ENCODE measurements at places on chromosomes 3 and 15.

GRCh38 chr3:144463911-144464310 lies 492.3 kb downstream of the DIPK2A start:
- no peak for DNase-seq

DNA sequence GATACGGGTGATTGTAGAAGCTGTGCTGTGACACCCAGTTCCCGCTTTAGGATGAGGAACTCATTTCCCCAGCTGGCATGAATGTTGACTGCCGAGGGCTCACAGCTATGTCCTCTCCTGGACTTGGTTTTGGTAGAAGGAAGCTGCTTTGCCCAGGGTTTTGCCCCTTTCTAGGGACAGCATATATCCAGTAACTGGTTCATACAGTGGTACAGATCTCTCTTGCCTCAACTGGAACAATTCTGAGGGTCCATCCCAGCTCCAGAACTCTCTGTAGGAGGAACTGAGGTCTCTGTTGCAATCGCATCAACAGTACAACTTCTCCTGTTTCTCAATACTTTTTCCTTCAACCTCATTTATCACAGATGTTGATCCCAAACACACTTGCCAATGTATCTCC lies 54.5 kb upstream of the FNDC3B start:
- no peak for DNase-seq

DNA sequence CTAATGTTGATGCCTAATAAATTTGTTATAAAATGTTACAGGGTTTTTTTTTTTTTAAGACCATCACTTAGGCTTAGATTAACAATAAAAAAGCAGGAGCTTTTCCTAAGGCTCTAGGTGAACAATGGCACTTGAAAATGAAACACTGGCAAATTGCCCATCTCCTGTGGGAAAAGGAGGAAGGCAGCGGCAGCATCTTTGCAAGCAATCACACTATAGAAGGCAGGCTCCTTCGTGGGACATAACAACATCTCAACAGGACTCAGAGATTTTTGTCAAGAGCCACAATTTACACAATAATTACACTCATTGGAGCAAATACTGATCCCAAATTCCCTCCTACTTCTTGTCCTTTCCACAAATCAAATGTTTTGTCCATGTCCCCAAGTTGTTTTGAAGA lies 646.7 kb downstream of the ROBO2 start:
- no peak for DNase-seq

DNA sequence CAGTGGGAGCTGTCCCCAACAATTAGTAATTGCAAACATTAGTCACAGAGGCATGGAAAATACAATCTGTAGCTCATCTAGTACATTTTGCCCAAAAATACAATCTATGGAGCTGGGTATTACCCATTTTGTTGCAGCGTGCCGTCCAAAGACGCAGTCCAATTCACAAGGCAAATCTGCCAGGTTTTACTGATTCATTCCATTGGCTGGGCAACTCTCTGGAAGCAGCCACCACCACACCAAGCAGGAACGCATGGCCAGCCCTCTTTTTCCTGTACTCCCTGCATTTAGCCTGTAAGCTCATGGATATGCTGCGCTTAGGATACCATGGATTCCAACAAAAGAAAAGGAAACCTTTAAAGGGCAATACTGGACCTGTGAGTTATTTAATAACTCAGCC lies 60.5 kb upstream of the ARRDC4 start:
- no peak for DNase-seq

DNA sequence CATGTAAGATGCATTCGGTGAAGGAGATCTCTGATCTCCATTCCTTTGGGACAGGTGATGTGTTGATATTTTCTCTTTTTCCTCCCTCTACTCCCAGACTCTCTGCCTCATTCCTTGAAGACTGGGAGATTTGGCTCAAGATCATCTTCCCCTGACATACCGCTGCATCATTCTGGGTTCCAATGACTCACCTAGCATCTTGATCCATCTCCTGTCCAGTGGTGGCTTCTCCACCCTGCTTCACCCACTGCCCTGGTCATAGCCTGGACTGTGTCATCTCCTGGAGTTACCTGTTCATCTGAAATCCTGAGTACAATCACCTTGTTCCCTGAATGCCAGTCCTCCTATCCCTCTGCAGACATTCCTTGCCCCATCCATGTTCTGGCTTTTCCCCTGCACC lies 57.4 kb upstream of the TRAK1 start:
- no peak for DNase-seq

- DNase-seq: no peak
Observed at GRCh38 chr3:29324180-29324651, 43.3 kb downstream of the RBMS3 start.

- DNase-seq: no peak
Observed at GRCh38 chr3:121096953-121097352, 188.9 kb downstream of the STXBP5L start.

- no peak for DNase-seq
Observed at GRCh38 chr3:182797876-182798275, 4.6 kb downstream of the ATP11B start.

DNA sequence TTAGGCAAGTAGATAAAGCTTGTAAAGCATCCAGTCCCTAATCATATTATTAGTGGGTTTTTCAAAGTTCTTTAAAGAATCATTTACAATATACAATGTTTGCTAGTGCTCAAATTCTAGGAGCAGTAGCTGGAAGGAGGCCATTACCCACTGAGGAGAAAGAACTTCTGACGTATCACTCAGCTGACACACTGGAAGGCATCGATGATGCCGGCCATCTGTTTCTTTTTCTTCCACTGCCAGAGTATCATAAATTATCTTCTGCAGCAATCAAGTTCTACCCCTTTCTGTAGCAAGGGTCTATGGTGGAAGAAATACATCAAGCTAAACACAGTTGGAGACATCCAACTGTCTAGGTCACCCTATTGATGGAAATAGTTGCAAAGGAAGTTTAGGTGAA lies 243.2 kb upstream of the LRRN1 start:
- DNase-seq: no peak

GRCh38 chr3:69691860-69692259 lies 47.4 kb upstream of the MITF start:
- no peak for DNase-seq

- DNase-seq: no peak
Observed at GRCh38 chr3:149701977-149702350, 44.1 kb upstream of the WWTR1 start.

- DNase-seq: no peak
Observed at GRCh38 chr3:11346416-11346815, 74.2 kb downstream of the ATG7 start.

GRCh38 chr3:134896696-134897095 lies 101.6 kb downstream of the EPHB1 start:
- DNase-seq: no peak

- no peak for DNase-seq
Observed at GRCh38 chr3:165768680-165769079, 68.5 kb downstream of the BCHE start.

DNA sequence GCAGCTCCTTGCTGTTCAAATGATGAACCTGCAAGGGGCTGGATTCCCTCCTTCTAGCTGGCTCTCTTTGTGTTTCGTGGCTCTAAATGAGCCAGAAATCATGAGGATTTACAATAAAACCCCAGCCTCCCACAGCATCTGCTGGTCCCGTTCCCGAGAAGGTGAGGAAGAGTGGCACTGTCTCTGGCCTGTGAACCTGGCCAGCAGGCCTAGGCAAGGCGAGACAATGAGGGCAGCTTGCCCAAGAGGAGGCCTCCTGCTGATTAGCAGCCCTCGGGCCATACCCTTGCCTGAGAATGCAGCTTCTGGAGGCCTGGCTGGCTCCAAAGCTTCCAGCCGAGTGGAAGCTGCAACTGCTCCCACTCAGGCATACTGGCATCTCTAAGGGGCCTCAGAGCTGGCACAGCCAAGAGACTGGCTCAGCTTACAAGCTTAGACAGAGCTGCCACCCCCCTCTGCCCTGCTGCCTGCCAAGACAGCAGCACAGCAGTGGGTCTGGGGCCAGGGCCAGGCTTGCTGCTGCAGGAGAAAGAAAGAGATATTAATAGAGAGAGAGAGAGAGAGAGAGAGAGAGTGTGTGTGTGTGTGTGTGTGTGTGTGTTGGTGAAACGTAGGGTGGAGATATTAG lies 76.5 kb downstream of the HMG20A start:
- no peak for DNase-seq

GRCh38 chr3:141065841-141066805 lies 15.0 kb downstream of the SPSB4 start:
- no peak for DNase-seq

GRCh38 chr3:59981377-59981776 lies 931.6 kb upstream of the CFAP20DC start:
- DNase-seq: no peak

GRCh38 chr15:70539912-70540530 lies 223.3 kb downstream of the UACA start:
- DNase-seq: no peak

GRCh38 chr15:85755942-85756341 lies 38.8 kb downstream of the KLHL25 start:
- DNase-seq: no peak

DNA sequence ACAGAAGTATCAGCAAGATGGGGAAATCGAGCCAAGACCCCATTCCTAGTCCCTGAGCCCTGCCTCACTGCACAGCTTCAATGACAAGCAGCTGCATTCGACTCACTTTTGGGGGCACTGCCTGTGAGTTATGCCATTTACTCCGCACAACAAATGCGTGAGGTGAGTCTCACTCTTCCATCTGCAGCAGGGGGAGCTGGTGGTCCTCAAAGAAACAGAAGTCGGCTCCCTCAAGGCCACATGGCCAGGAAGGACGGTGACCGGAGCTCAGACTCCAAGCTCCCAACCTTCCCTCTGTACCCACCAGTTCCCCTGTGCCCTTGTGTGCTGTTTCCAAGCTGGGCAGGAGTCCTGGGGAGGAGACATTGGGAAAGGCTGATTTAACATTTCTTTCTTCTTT lies 127.7 kb upstream of the IQSEC1 start:
- DNase-seq: no peak

DNA sequence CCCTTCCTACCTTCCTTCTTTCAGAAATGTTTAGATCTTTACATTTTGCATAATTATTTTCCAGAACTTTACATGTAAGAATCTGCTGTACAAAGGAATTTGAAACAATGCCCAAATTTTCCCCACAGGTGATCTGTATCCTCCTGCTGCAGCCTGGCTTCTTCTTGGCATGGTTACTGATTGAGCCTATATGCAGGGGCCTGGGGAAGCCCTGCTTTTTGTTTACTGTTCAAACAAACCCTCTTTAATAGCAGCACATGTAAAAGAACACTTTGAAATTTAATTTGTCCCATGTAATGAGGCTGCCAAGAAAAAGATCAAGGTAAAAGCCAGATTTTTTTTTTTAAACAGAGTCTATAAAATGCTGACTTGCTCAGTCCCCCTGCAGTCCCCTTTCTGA lies 432.2 kb downstream of the TUSC7 start:
- DNase-seq: no peak

DNA sequence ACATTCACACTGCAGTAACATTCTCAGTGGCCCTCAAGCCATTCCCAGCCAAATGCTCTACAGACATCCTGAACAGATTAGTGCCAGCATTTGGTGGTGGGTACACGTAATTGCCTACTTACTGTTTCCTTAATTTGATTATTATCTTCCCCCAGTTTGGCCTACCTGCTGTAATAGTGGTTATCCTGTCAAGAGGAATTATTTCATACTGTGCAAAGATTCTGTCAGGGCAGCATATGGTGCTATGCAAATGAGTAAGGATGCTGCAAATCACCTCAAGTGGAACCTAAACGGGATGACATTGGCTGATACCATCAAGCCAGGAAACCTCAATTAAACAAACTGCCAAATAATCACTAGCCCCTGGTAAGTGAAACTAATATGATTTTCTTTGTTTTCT lies 88.7 kb downstream of the SEMA6D start:
- DNase-seq: no peak

DNA sequence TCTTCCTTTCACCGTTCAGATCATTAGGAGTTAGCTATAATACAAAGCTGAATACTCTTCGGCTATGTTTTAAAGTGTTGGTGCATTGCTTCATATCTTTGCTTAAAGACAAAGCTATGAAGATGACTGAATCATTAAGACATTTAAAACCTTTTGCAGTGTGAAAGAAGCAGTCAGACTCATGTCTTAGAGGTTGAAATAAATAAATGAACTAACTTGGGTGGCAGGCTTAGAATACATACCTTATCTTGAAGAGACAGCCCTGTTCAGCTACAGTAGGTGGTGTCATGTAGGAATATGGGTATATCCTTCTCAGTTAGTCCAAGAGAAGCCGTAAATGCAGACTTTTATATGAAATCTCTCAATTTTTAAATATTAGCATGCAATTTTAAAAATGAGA lies 63.4 kb downstream of the OPA1 start:
- no peak for DNase-seq

DNA sequence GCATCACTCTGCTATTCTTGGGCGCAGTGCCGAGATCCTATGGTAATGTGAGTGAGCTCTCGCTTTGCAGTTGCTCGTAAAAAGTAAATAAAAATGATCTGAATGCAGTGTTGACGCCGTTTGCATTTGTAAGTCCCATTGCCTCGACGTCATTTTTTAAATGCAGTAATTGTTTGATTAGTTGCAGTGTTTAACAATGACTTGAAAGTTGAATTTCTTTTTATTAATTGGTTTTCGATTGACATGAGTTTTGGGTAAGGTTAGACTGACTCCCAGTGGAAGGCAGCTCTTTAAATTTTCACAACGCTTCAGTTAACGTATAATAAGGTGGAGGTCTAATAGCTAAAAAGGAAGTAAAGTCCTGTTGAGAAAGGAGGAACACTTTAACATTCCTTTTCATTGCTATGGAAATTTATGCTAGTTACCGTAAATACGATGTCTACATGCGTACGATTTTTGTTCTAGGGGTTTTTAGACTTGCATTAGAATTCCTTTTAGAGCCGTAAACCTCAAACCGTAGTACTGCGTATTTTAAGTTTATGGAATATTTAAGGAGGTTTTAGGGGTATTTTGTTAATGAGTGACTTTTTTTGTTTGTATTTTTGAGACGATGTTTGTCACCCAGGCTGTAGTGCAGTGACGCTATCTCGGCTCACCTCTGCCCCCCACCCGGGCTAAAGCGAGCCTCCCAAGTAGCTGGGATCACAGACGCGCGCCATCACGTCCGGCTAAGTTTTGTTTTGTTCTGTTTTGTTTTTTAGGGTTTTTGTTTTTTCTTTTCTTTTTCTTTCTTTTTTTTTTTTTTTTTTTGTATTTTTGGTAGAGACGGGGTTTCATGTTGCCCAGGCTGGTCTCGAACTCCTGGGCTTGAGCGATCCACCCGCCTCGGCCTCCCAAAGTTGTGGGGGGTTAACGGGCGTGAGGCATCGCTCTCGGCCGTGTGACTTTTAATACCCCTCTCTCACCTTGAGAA lies 1.4 kb downstream of the MORF4L1 start:
- peak; percentile 16 for DNase-seq

DNA sequence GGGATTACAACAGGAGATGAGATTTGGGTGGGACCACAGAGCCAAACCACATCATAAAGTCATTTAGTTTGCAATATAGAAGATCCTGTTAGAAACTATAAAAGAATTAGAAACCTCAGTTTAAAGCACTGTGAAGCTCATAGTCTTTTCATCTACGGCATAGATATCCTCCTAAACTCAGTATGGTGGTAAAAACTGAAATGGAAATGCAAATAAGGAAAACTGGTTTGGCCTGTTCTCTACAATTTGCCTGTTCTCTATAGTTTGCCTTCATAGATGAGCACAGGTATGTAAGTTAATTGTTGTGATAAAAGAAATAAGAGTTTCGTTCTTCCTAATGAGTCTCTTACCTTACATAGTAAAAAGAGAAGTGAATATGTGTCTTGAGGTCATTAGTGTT lies 331.6 kb upstream of the ARL6 start:
- DNase-seq: no peak

Measured in activated gamma-delta T cell treated with Interleukin-2 at 50 U/mL for 16 hours (primary cell).